ENCODE measurements at places on chromosomes 7 and 10. TPM values are rescaled to one million over a fixed set of nuclear protein-coding genes. Genes with fewer than 3 reads are reported as not detected.

- no peak for DNase-seq
These were observed 309.7 kb upstream of the SHH start for GRCh38 chr7:156121956-156122355.

GRCh38 chr10:111077785-111078504 lies 1.1 kb downstream of the ADRA2A start:
- DNase-seq = no peak

- DNase-seq = peak; percentile 42
These were observed 21.3 kb downstream of the TIAL1 start for GRCh38 chr10:119575506-119575905.

GRCh38 chr7:156816943-156817572 lies 75.9 kb downstream of the LMBR1 start:
- DNase-seq = peak; percentile 50

- DNase-seq = no peak
These were observed 5.3 kb downstream of the BMI1 start for GRCh38 chr10:22326145-22326702.

MSS51 gene
- total RNA-seq = 0.40 TPM

DNA sequence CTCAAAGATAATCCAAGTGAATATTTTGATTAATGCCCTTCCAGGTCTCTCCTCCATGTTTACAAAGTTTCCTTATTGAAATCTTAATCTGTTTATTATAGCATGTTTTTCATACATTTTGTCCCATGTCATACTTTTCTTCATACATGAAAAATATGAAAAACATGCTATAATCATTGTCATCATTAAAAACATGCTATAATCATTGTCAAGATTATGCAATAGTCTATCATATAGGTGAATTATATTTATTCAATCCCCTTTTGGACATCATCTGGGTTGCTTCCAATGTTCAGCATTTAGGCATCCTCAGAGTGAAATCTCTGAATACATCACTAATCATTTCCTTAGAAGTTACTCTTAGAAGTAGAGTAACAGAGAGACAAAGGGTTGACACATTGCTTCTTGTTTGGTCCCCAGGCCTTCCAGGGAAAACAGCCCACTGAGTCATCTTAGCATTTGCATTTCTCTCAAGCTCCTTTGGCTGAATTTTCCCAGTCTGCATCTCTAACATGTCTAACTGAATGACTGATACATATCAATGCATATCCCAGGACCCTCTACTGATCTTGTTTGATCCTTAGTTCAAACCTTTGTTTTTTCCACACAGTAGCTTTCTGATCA lies 87.0 kb downstream of the SGMS1 start:
- DNase-seq = no peak

GRCh38 chr10:16822027-16822426 lies 4.8 kb upstream of the RSU1 start:
- DNase-seq = no peak

DNA sequence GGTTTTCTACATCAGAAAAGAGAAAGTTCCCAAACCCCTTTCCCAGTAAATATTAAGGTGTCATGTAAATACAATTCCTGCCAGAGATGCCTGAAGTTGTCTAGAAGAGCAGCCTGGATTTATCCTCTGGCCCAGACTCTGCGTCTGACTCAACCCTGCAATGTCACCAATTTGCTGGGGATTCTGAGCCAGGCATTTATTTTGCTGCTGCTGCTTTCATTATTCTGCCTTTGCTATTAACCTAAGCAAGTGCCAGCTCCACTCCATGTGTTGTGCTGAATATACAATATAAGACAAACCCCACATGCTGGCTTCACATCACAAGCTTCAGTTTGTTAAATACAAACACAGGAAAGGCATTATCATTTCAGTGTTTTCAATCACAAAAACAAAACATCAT lies 59.1 kb downstream of the ELAPOR2 start:
- no peak for DNase-seq

- no peak for DNase-seq
These were observed 99.4 kb upstream of the EFCAB10 start for GRCh38 chr7:105680505-105681187.

MKRN1 gene
- 123 TPM for total RNA-seq

AKR1C8 gene
- total RNA-seq = not detected

DNA sequence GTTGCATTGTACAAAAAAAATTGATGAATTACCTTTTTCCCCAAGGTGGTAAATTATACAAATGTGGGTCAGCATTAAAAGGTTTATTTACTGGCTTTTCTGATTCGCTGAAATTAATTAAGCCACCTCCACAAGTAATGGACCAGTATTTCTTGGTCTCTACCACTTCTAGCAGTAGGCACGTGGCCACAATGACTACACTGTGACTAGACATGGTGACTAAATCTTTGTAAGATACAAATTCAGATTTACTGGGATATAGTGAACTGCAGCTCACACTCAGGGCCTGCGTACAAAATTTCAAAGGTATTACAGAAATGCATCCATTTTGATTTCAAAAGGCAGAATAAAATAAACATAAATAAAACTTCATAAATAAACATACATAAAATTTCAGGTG lies 10.9 kb downstream of the HPSE2 start:
- no peak for DNase-seq

PDK4 gene
- 331 TPM for total RNA-seq

DLX6 gene
- 1.5 TPM for total RNA-seq

NEBL gene
- total RNA-seq = under 0.01 TPM

Measured in SK-MEL-5 (cell line).